ENCODE measurements at places on chromosomes 2 and 18.

DNA sequence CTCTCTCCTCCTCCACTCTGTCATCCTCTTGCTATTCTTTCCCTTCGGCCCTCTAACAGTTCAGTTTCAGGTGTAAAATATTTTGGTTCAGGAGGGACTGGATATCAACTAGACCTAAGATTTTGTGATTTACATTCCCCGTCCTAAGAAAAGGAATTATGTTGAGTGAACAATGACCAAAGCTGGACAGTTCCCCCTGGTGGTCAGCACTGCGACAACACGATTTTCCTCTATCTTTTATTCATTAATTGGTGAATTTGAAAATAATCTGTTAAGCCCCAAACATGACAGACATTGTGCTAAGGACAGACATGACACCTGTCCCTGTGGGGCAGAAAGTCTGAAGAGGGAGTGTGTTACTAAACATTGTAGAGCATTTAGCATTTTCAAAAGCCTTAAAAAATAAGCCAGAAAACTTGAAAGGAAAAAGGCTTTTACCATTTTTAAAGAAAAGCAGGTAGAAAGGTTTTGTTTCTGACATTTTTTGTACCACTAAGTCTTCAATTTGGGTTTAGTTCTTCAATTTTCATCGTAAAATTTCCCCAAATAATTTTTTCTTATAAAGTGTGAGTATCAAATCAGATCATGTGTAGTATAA lies 28.4 kb upstream of the GTF2A1L start:
- DNase-seq: no peak

GRCh38 chr2:79219383-79219988 lies 59.9 kb upstream of the REG3A start:
- DNase-seq: no peak

- no peak for DNase-seq
These were observed 15.5 kb upstream of the ITGA4 start for GRCh38 chr2:181441670-181442069.

DNA sequence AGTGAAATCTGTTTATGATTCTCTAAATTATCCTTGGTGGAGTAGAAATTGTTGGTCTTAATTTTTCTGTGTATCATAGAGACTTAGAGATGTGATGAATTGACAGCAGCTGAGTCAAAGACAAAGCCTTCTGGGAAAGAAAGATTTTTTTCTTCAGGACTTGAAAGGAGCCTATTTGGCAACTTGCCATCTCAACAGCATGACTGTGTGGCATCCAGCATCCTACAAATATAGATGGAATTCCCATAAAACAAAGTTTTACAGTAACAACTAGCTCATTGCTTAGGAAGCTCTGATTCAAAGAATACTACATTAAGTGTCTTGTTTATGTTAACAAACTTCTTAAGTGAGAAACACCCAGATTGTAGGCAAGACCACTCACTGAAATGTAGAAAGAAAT lies 79.2 kb upstream of the SETBP1 start:
- no peak for DNase-seq

DNA sequence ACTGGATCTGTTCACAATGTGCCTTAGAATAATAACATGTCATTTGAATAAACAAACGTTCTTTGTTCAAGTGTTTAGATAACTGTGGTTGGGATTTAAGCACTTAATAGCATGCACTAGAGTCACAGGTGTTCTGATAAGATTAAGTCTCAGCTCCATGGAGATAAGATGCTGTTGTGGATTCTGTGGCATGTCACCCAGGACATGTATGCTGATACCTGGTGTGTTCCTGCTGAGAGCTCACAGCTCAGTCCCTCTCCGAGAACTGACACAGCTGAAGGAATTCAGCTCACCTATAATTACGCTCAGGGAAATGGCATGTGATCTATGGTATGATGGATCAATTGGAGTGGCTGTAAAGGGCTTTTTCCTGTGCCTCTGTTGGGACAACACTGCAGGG lies 75.4 kb upstream of the ST6GAL2 start:
- DNase-seq: no peak

GRCh38 chr2:211454679-211455078 lies 898.3 kb downstream of the CPS1 start:
- no peak for DNase-seq

GRCh38 chr2:74882299-74882687 lies 48.4 kb downstream of the HK2 start:
- DNase-seq: no peak

DNA sequence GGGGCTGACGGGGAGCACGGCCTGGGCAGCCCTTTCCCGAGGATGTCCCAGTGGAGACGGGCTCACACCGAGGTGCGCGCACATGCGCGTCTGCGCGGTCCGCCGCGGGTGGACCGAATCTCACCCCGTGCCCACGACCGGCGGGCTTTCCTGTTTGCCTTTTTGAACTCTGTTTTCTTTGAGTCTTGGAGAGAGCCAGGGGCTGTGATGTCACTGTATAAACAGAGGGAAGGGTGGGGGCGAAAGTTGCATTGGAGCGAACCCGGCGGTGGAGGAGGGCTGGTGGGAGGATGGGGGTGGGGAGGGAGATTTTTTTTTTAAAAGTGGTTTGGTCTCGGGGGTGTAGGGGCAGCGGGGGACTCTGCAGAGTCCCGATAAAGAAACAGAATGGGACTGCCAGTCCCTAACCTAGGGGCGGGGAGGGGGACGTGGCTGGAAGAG lies 141.2 kb upstream of the CTAGE1 start:
- DNase-seq: no peak

- DNase-seq: no peak
These were observed 446.6 kb downstream of the IRS1 start for GRCh38 chr2:226352941-226353560.

- DNase-seq: no peak
These were observed 8.8 kb upstream of the MBD2 start for GRCh38 chr18:54233228-54233625.

- no peak for DNase-seq
These were observed 75.8 kb downstream of the KIDINS220 start for GRCh38 chr2:8761529-8762164.
